Stimulated activated CD4-positive, alpha-beta T cell treated with anti-CD3 and anti-CD28 coated beads, Interleukin-1b, Interleukin-23, amount 100 ng/mL, for 1 hour (primary cell): ENCODE measurements at places on chromosomes 7 and 10.

- DNase-seq = no peak
These were observed 133.7 kb upstream of the TNS3 start for GRCh38 chr7:47715631-47716068.

GRCh38 chr10:77060913-77061312 lies 576.7 kb downstream of the KCNMA1 start:
- no peak for DNase-seq

DNA sequence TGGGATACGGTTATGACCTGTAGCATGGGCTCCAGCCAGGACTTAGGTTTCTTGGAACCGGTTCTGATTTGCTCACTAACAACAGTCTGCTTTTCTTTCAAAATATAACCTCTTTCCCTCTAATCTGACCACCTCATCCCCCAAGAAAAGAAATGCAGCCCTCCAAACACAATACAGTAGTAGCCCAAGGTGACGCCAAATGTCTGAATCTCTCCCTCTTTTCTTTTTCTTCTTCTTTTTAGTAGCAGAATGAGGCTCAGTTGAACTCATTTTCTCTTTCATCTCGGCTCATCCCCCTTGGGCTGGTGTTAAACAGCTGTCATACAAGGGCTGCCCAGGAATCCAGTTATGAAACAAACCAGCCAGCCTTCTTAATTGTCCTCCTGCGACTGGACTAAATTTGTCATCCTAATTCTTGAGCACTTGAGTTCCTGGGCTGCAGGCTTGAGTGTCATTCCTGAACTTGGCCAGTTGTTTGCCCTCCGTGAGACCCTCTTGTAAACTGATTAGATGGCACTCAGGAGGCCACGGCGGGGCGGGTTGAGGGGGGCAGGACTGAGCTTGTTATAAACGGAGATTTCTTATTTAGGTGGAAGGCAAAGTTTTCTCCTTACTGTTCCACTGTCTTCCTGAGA lies 94.8 kb downstream of the SORCS3 start:
- no peak for DNase-seq

- DNase-seq = no peak
These were observed at the start of gene BMPR1A for GRCh38 chr10:86756511-86757112. TSS of gene BMPR1A (plus strand) at chr10:86756619. CDS start at chr10:86876019, 119,400 bp downstream.

GRCh38 chr7:4698707-4699275 lies 16.7 kb downstream of the FOXK1 start:
- no peak for DNase-seq

GRCh38 chr10:102040305-102041050 lies 15.5 kb downstream of the ARMH3 start:
- no peak for DNase-seq

- no peak for DNase-seq
These were observed 55.6 kb upstream of the BET1 start for GRCh38 chr7:94059746-94060145.

GRCh38 chr7:135862586-135863340 lies 114.2 kb upstream of the FAM180A start:
- DNase-seq = no peak

DNA sequence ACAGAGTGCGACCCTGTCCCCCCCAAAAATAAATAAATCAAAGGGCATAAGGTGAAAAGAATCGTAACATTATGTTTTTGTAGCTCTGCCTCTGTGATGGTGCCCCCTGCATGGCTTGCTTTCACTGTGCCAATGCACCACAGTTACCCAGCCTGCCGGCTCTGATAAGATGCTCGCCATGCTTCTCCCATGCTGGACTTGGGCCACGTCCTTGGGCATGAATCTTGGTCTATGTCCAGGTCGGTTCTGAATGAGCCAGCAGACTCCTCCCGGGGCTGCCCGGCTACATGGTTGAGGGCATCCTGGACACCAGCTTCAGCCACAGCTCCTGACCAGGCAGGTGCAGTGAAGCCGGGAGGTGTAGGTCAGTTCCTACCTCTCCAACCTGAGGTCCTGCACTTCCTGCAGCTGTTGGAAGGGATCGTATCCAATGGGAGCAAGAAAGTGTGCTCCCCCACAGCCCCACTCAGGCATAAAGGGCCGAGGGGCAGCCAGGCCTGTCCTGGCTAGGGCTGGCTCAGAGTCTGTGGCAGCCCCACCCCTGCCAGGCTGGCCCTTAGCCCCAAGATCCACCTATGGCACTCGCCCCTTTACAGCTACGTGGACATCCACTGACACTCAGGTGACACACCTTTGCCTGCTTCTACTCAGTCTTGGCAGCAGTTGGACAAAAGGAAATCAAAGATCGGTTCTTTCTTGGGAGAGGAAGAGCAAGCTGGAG lies 34.1 kb downstream of the CHST3 start:
- no peak for DNase-seq

- no peak for DNase-seq
These were observed 11.8 kb upstream of the GPNMB start for GRCh38 chr7:23234569-23235296.

DNA sequence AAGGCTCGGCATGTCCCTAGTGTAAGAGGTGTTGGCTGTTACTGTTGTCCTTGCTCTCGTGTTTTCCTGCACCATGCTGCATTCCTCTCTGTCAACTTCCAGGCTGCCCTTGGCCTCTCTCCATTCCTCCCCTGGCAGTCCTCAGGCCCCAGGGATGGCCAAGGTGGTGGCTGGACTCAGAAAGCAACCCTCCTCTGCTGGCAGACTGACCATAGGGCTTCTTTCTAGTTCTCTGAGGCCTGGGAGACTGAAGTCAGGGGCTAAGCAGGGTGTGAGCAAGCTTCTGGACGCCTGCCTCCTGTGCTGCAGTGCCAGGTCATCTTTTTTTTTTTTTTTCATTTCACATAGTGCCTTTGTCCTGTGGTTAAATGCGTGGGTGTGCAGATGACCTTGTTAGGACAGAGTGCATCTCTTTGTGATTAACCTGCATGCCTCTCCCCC lies 72.0 kb downstream of the GOLGA7B start:
- no peak for DNase-seq

- DNase-seq = no peak
These were observed 91.8 kb downstream of the CHST15 start for GRCh38 chr10:124001391-124002148.

- no peak for DNase-seq
These were observed 88.2 kb downstream of the ELFN1 start for GRCh38 chr7:1758028-1758858.

GRCh38 chr10:4057725-4058513 lies 272.9 kb upstream of the KLF6 start:
- DNase-seq = no peak

DNA sequence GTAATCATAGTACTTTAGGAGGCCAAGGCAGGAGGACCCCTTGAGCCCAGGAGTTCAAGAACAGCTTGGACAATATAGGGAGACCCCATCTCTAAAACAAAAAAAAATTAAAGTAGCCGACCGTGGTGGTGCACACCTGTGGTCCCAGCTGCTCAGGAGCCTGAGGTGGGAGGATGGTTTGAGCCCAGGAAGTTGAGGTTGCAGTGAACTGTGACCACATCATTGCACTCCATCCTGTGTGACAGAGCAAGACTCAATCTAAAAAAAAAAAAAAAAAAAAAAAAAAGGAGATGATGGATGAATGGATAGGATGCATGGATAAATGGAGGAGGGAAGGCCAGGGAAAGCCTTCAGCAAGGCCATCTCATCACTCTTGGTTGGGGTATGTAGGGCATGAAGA lies 33.4 kb upstream of the BMPR1A start:
- DNase-seq = no peak

DNA sequence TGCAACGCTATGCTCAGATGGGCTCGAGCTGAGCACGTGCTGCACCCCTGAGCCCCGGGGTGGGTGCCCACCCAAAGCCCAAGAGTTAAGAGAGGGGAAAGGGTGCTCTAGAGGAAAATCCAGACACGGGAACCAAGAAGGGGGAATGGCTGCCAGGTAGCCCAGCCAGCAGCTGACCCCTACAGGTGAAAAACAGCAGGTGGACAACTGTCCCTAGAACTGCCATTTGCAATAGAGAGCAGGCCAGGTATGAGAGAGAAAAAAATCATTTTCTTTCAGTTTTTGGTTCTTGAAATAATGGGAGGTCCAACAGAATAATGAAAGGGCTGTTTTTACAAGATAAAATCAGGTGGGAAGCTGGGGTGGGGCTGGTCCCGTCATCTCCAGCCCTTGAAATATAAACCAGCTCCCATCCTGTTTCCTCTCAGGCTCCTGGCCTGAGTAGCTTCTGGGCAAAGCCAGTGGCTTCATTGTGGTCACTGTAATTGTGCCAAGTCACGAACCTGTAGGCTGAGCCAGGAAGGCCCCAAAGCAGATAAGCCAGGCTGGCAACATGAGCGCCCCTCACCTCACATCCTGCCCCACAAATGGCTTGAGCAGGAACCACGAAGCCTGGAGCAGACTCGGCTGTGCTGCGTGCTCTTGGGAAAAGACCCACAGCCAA lies 257.8 kb downstream of the SNX10 start:
- DNase-seq = no peak

- no peak for DNase-seq
These were observed 82.5 kb downstream of the ZNF467 start for GRCh38 chr7:149690688-149691446.

- peak; percentile 52 for DNase-seq
These were observed 6.1 kb upstream of the VCL start for GRCh38 chr10:73991884-73992245.

- no peak for DNase-seq
These were observed 38.5 kb downstream of the PYROXD2 start for GRCh38 chr10:98376485-98376884.

DNA sequence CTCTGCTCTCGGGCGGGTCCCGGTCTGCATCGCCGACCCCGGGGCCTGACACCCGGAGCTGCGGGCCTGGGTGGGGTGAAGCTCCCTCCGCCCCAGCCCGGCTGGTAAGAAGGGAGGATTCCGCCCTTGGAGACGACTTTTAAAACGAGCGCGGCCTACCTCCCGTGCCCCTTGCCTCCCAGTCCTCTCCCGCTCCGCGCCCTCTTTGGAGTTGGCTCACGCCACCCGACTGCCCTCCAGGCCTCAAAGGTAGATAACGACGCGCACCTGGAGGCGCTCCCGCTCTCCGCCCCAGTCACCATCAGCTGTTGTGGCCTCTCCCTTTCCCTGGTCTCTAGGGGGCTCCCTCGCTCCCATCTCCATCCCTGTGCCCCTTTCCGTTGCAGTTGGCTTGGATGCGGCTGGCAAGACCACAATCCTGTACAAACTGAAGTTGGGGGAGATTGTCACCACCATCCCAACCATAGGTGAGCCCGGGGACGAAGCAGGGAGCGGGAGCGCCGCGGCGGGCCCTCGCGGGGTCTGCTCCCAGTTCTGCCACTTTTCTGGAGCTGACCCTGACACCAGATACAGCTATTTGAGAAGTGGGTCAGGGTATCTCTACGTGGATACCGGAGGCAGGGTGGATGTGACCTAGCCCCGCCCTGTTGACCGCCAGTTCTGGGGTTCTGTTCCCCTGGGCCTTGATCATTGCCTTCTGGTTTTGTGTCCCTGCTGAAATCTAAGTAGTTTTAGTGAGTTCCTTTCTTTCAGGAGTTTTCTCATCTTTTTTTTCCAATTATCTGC lies 679 bp downstream of the ARF5 start:
- no peak for DNase-seq

GRCh38 chr10:5504146-5505072 lies 5.0 kb upstream of the CALML5 start:
- no peak for DNase-seq

DNA sequence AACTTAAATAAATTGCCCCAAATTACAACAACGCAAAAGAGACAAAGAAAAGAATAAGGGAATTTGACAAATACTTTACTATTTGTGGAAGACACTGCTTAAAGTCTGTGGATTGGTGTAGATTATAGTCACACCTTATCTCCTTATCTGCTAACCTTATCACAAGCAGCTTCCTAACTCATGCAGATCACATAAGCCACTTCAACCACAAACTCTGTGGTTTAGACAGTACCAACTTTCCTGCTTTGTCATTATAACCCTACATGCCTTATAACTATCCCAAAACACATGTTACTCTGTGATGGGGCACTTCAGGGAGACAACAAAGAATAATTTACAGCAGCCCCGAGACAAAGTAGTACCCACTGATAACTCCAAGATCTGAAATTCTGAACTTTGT lies 41.5 kb upstream of the PPP3CB start:
- no peak for DNase-seq
